Stimulated activated CD8-positive, alpha-beta memory T cell treated with anti-CD3 and anti-CD28 coated beads, Interleukin-2, amount 100 ng/mL, for 1 hour (primary cell): ENCODE measurements at places on chromosomes 16 and 17.
A peak's percentile ranks its signal among the peaks of the same experiment; 100 is the strongest.

GRCh38 chr16:84643180-84643583, 5.1 kb upstream of the KLHL36 start:
- DNase-seq, result no peak

DNA sequence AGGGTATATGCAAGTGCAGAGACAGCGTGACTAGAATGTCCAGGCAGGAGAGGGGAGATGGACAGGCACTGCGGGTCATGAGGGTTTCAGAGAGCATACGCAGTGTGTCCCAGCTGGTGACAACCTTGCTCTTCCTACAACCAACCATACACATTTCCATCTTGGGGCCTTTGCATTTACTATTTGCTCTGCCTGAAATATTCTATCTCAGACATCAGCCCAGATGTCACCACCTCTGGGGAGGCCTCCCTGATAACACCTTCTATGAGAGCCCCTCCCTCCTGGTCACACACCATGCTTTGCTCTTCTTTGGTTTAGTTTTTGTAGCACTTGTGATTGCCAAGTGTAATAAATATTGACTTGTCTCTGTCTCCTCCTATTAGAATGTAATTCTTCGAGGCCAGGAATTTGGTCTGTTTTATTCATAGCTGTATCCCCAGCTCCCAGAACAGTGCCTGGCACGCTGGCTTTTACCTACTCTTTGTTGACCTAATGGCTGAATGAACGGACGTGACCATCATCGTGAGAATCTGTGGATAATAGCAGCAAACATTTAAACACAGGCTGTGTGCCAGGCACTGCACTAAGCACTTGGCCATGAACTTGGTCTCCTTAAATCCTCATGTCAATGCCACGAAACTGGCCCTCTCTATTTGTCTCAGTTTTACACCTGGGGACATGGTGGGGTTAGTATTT, 51.9 kb downstream of the PLCG2 start:
- DNase-seq, result no peak

- DNase-seq, result no peak
These were observed 13.3 kb upstream of the MPO start for GRCh38 chr17:58294034-58294433.

GRCh38 chr17:28969706-28970393, 18.5 kb upstream of the PHF12 start:
- DNase-seq, result no peak

GRCh38 chr16:30659507-30660423, 1.5 kb downstream of the FBRS start:
- peak; percentile 16 for DNase-seq

GRCh38 chr16:9232102-9232770, 140.8 kb downstream of the HAPSTR1 start:
- no peak for DNase-seq

GRCh38 chr17:51257150-51258081, 2.4 kb downstream of the MBTD1 start:
- no peak for DNase-seq

DNA sequence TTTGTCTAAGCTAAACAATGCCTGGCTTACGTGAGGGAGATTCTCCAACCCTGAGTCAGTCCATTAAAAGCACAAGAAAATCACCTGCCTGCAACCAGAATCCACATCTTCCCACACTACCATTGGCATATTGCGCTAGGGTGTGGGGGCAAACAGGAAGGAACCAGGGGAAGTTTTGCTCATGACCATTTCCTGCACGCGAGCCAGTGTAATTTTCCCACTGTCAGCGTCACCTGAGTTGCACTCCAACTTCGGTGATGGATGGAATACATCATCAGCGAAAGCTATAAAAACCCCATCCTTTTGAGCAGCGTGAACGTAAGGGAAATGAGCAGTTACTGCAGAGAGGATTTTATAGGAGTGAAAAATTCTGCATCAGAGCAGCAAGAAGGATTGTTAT, 167.9 kb upstream of the NOL11 start:
- no peak for DNase-seq

GRCh38 chr16:46961373-46962353, 11.8 kb downstream of the DNAJA2 start:
- no peak for DNase-seq

- no peak for DNase-seq
These were observed 22.2 kb downstream of the TEX2 start for GRCh38 chr17:64240741-64241347.

DNA sequence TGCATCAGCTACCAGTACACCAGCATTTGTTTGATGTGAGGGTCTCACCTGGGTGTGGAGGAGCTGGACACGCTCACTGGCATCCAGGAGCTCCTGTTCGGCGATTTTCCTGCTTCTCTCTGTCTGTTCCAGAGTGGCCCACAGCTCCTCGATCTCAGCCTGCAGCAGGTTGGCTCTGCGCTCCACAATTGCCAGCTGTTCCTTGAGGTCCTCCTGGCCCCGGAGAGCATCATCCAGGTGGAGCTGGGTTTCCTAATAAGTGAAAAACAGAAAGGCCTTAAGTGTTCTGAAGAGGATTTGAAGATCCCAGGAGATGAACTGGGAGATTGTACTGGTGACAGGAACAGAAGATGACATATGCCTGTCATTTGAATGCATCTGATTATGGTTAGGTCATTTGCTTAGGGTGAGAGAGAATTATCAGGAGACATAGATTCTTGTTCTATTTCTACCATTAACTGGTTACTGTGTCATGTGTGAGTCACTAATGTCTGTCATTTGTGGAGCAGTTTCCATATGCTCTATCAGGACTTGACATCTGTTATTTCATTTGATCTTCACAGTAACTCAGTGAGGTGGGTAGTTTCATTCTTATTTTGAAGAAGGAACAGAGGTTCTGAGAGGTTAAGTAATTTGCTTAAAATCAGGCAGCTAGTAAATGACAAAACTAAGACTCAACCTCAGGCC, 21.5 kb upstream of the MYH13 start:
- DNase-seq, result no peak

- DNase-seq, result no peak
These were observed 4.3 kb downstream of the MOSMO start for GRCh38 chr16:22012241-22012640.

- no peak for DNase-seq
These were observed 566.0 kb upstream of the PSMD7 start for GRCh38 chr16:73730481-73731090.

- no peak for DNase-seq
These were observed 568.3 kb upstream of the ZFHX3 start for GRCh38 chr16:73616166-73616753.

DNA sequence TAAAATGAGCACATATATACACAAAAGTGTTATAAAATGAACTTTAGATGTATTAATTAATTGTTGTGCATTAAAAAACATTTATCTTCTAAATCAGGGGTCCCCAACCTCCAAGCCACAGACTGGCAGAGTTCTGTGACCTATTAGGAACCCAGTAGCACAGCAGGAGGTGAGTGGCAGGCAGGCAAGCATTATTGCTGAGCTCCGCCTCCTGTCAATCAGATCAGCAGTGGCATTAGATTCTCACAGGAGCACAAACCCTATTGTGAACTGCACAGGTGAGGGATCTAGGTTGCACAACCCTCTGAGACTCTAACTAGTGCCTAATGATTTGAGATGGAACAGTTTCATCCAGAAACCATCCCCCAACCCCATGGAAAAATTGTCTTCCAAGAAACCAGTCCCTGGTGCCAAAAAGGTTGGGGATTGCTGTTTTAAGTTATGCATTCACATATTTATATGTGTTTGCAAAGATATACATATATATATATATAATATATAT, 583.7 kb downstream of the KCNJ2 start:
- no peak for DNase-seq

DNA sequence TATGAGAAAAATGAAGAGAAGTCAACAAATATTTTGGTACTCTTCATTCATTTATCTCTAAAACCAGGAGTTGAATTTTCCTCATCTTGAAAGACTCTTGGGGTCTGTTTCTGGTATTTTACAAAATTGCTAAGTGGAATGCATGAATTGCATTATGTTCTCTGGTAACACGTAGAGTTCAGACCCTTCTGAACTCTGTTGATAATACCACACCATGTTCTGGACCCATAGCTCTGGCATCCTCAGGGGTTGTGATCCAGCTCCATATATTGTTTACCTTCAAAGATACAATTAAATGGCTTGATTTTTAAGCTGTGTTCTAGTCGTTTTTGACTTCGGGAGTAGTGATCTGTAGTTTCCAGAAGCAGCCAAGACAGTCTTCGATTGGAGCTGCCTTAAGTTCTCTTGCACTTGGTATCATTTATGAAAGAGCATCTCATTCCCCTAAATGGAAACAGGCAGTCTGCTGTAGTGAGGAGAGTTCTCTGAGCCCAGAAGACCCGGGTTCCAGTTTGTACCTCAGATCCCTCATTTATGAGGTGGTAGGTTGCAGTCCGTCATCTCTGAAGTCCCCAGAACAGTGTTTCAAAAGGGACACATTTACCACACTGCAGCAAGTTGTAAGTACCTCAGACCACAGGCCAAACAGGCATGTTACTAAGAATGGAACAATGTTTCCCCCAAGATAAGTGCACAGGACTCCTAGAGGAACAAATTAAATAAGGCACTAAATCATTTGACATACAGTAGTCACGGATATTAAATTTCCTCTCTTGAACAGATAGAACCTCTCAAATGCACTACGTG, 9.6 kb downstream of the PSMD7 start:
- DNase-seq, result no peak

DNA sequence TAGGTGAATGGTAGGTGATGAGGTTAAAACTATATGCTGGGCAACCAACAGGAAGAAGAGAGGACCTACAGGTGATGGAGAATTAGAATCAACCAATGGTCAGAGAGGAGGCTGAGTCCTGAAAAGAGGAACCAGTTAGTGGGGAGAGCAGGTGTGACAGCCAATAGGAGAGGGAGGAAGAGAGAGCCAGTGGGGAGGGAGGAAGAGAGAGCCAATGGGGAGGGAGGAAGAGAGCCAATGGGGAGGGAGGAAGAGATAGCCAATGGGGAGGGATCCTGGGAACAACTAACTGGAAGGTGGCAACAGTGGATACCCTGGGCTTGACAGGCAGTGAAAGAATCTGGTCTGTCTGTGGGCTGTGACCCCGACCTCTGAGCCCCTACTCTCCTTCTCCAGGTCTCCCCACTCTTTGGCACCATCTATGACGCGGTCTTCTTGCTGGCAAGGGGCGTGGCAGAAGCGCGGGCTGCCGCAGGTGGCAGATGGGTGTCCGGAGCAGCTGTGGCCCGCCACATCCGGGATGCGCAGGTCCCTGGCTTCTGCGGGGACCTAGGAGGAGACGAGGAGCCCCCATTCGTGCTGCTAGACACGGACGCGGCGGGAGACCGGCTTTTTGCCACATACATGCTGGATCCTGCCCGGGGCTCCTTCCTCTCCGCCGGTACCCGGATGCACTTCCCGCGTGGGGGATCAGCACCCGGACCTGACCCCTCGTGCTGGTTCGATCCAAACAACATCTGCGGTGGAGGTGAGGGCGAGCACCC, 3.7 kb downstream of the GUCY2D start:
- no peak for DNase-seq

DNA sequence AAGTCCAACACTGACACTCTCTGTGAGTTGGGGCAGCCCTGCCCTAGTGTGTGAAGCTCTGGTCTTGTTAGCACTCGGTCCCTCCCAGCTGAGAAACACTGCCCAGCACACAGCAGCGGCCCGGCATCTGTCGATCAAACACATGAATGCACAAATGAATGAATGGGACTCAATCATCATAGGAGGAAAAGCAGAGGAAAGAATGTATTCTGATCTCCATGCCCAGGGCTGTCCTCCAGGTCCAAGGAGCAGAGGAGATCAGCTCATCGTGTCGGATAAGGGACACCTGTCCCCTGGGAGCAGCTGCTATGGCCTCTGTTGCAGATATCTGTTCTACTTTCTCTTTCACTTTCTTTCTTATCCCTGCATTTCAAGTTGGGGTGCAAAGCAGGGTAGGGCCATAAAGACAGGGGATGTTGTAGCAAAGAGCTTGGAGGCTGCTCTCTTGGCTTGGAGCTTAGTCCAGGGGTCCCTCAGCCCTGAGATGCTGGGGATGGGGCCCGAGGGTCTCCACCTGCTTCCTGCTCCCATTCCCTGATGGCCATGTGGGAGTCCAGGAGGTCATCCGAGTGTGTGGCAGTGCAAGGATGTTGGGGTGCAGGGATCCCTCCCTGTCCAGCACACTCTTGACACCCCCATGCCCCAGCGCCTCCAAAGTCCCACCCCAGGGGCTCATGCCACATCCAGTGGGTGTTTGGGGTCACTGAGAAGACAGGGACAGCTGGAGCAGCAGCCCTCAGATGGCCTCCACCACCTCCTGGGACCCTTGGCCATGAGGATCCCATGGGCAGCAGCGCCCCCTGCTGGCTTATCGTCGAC, 88.2 kb downstream of the IRF8 start:
- DNase-seq, result no peak

DNA sequence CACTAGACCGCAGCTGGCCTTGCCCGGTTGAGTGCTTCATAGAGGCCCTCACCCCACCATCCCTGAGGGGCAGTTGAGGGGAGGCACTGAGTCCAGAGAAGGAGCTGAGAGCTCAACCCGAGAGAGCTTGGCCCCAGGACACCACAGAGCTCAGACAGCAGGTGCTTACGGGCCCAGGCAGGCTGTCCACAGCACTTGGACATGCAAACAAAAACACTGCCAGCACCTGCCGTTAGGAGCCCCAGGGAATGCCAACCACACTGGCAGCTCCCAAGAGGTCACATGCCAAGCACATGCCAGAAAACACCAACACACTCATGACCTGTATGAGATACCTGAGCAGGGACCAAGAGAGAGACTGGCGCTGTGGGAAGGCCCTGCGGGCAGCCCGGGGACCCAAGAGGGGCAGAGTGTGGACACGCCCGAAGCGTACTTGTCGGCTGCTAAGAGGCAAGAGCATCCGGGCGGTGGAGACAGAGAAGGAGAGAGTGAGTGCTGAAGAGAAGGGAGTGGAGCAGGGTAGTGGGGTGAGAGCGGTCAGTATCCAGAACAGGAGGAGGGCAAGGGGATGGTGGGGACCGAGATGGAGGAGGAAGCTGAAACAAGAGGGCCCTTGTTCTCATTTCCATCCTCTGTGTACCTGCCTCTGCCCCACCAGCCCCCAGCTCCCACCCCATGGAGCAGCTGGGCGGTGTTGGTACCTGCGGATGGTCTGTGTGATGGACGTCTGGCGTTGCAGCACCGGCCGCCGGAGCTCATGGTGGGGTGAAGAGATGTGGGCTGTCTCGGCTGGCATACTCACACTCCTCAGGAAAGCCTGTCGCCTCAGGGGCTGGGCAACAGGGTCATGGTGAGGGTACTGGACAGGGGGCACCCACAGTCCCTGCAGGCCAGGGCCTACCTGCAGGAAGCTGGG, 8.2 kb downstream of the RHBDF1 start:
- DNase-seq, result no peak

DNA sequence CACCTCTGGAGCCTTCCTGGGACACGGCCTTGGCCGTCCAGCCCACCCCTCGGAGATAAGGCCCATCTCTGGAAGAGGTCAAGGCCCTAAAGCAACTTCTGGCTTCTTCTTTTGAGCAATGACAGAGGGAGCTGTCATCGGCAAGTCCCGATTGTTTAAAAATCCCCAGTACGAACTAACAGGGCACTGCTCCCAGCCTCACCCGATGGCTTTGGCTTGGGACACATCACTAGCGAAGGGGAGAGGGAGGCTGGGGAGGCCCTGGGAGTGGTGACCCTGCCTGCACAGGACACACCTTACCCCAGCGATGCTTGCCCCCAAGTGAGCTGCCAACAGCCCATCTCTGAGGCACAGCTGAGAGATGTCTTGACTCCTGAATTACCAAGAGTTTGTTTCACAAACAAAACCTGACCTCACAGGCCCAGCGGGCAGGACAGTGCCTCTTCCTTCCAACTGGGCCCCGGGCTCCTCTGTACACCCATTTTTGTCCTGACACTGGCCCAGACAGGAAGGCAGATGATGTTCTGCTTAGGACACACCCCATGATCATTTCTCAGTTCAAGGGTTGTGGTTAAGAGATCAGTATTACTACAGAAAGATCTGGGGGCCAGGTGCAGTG, 4.8 kb downstream of the SYNGR2 start:
- no peak for DNase-seq
